Pancreas (tissue), 10 donors: ENCODE measurements at places on chromosomes 4 and X. TPM values are rescaled to one million over a fixed set of nuclear protein-coding genes. Genes with fewer than 3 reads are reported as not detected.

Gene TMA16
- total RNA-seq, result 11.0 TPM

Gene TMEM47
- 3.8 TPM for total RNA-seq

Gene CLNK
- 0.19 TPM for total RNA-seq

GRCh38 chrX:17495052-17495451 is 120.1 kb downstream of the NHS start:
- DNase-seq, result no peak

Gene PLXNB3
- total RNA-seq, result 6.5 TPM

DNA sequence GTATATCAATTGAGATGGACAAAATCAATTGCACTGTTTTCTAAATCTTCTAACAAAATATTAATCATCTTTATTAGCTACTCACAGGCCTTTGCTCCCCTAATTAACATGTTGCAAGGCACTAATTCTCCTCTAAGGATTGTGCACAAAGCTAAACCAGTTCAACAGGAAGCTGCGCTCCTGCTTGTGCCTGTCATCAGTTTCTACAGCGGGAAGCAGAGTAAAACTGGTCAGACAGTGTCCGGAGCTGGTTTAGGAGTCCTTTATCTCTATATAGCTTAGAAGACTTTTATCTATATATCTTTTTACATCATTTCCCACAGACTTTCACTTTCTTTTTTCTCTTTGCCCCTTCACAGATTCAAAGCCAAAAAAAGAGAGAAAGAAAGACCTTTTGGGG is 79.1 kb downstream of the ELOVL6 start:
- DNase-seq, result no peak

Gene MAB21L2
- not detected for total RNA-seq

Gene SLC7A11
- 1.3 TPM for total RNA-seq

- no peak for DNase-seq
These were observed 43.0 kb downstream of the LRP2BP start for GRCh38 chr4:185352741-185353140.

GRCh38 chr4:1026115-1026514 is 14.7 kb downstream of the FGFRL1 start:
- DNase-seq, result peak; percentile 79

Gene LRIT3
- total RNA-seq, result 0.09 TPM

GRCh38 chrX:38871129-38872029 is 70.1 kb downstream of the MID1IP1 start:
- no peak for DNase-seq

GRCh38 chr4:65437102-65437501 is 233.2 kb downstream of the EPHA5 start:
- DNase-seq, result no peak

Gene PCDH19
- total RNA-seq, result 0.35 TPM

Gene JCHAIN
- total RNA-seq, result 122 TPM

Gene AMBN
- total RNA-seq, result not detected

GRCh38 chr4:158835226-158836001 is 66.6 kb downstream of the FNIP2 start:
- DNase-seq, result no peak

DNA sequence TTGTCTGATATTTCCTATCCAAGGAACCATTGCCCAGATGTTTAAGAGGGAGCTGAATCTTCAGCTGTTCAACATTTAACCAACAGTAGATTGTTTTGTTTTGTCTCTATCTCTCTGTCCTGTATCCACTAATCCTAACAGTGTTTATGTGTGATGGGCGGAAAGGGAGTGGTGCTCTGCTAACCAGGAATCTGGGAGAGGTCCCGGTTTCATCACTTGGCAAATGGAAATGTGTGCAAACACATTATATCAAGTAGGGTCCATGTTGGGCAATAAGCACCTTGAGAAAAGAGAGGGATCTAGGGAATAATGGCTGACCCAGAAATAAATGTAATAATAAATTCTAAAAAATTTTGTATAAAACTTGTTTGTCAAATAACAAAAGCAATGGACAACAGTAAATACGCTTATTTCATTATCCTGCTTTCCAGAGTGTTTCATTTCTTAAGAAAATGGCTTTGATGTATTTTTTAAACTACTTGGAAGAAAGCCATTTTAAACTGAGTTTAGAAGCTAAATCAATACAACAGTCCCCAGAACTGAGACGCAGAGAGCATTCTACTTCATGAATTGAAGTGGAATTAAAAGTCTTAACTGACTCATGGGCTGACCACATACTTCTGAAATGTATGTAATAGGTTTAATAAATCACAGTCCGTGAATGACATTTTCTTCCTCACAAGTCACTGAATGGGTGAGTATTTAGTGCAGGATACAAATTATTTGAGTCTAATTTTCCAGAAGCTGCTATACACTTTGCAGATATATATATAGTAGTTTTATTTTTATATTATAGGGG is 55.8 kb downstream of the EMCN start:
- no peak for DNase-seq

- no peak for DNase-seq
These were observed 69.7 kb downstream of the PDGFC start for GRCh38 chr4:156901871-156902270.

GRCh38 chr4:183264614-183265013 is 55.5 kb downstream of the CLDN22 start:
- no peak for DNase-seq

DNA sequence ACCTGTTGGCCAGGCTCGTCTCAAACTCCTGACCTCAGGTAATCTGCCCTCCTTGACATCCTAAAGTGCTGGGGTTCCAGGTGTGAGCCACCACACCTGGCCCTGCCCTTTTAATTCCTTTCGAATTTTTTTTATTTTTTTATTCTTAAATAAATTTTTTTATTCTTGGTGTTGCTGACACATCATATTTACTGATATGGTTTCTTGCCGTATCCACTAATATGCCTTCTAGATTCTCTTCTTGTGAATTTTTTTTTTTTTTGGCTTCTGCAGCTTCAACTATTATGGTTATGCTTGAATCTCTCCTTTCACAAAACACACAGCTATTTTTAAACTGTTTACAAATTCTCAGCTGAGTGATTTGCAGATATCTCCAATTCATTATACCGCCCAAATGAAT is 353.4 kb upstream of the ADGRL3 start:
- DNase-seq, result no peak

Gene USP51
- 0.69 TPM for total RNA-seq

DNA sequence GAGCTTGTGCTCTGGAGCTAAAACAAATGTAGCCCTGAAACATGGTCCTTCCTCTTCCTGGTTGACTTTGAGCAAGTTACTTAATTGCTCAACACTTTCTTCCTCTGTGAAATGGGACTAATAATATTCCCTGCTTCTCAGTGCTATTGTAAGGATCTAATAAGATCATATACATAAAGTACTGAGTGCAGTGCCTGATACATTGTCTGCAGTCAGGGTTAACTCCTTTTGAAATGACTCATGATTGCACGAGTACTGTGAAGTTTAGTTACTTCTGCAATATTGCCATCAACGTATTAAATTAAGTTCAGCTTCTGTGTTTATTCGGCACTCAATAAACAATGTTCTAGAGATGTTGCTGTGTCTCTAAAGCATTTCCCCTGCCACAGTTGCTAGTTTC is 91.8 kb upstream of the HPRT1 start:
- DNase-seq, result no peak

DNA sequence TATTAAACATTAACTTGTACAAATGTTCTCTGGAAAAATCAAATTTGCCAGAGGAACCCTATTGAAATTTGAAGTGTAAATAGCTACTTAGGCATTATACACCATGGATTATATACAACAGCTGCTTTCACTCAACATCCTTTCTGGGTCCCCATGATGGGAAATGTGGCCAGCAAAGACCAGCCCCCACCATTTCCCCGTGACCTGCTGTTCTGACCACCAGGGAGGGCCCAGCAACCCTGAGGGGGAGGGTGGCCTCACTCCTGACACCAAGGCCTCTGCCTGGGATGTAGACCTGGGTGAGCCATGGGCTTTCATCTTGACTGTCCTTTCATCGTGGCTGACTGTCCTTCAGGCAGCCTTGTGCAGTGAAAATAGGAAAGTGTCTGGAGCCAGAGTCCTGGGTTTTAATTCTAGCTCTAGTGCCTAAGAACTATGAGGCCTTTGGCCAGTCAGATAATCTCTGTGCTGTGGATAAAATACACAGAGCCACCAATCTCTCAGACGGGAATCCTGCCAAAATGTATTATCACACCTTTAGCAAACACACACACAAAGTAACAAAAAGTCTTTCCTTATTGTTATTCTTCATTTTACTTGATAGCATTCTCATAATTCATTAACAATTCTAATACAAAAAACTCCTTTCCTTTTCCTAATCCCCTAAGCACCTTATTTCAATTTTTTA is 45.1 kb downstream of the NR3C2 start:
- peak; percentile 27 for DNase-seq

- DNase-seq, result no peak
These were observed 68.2 kb downstream of the DMP1 start for GRCh38 chr4:87718217-87718835.

GRCh38 chr4:187666697-187667494 is 328.7 kb upstream of the ZFP42 start:
- DNase-seq, result no peak

DNA sequence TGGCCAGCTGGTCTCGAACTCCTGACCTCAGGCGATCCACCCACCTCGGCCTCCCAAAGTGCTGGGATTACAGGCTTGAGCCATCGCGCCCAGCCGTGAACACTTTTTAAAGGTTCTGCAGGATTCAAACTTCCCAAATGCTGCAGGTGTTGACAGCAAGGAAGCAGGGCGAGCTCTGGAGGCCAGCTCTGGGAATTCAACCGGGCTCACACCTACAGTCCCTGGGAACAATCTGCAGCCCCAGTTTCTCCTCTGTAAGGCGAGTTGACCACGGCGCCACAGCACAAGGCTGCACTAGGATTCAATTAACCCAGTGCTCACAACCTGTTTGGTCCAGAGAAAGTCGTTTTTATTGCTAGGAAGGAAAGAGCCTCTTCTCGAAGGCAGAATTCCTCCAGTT is 1.6 kb downstream of the MTNR1A start:
- no peak for DNase-seq

GRCh38 chr4:86935853-86936733 is 1.3 kb downstream of the AFF1 start:
- DNase-seq, result peak; percentile 71

Gene OCRL
- total RNA-seq, result 12.9 TPM

Gene PDHA2
- total RNA-seq, result not detected

DNA sequence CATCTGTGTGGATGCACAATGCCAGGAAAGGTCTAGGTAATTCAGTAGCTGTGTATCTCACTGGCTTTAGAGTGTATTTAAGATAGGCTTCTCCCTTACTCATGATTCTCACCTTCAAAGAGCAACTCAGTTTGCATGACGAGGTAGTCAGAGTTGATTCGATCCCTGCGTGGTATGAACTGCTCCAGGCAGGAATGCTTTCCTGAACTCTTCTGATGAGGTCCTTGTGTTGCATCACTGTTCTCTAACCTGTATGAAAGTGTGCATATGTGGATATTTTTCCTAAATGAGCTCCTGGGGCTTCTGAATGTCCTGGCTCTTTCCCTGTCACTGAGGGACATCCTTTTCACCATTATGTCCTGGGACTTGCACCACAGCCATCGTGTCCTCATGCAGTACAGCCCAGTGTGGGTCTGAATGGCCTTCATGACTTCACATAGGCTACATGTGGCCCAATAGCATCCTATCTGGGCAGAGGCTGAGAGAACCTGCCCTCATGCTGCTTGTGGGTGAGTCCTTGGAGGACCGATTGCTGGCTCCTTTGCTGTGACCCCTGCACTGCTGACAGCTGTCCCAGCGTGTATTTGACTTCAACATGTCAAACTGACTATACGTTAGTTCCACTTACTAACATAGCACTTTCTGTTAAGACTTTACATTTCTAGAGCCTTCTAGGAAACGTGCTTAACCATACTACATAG is 65.3 kb upstream of the WDR1 start:
- no peak for DNase-seq

Gene EOLA1
- 11.0 TPM for total RNA-seq

DNA sequence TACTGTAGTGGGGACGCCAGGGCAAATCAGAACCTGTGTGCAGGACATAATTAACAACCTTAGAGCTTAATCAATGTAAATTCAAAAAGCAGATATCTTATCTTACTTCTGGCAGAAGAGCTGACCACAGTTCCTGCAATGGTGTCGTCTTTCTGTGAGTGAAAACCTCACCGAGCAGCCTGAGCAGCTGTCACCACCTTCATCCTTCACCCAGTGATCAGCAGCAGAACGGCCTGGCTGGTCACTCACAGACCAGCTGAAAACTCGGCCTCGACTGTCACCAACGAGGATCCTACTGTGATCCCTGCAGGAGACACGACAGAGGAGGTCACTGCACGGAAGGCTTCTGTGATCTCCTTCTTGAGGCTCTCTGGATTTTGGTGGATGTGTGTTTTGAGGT is 94.2 kb downstream of the CDS1 start:
- no peak for DNase-seq

- no peak for DNase-seq
These were observed 259.4 kb upstream of the JADE1 start for GRCh38 chr4:128550060-128550459.

Gene GC
- 23.1 TPM for total RNA-seq

Gene GPAT3
- total RNA-seq, result 2.0 TPM

Gene STARD8
- 2.3 TPM for total RNA-seq

DNA sequence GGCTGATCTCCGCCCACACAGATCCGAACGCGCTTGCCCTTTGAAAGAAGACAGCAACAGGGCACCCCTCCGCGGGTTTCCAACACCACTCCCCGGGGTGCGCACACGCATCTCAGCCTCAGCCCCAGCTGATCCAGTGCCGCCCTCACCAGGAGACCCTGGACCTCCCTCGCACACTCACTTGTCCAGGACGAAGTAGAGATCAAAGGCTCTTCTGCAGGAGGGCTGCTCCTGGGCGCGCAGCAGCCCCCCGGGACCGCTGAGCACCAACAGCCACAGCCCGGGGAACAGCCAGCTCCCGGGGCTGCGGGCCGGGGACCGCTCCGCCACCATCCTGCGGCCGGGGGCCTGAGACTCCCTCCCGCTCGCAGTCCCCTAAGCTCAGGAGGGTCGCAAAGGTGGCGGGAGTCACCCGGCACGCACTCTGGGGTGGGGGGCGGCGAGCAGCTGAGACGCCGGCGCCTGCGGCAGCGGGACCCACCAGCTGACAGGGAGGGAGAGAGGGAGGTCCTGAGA is 743 bp downstream of the ANTXR2 start:
- DNase-seq, result peak; percentile 28

DNA sequence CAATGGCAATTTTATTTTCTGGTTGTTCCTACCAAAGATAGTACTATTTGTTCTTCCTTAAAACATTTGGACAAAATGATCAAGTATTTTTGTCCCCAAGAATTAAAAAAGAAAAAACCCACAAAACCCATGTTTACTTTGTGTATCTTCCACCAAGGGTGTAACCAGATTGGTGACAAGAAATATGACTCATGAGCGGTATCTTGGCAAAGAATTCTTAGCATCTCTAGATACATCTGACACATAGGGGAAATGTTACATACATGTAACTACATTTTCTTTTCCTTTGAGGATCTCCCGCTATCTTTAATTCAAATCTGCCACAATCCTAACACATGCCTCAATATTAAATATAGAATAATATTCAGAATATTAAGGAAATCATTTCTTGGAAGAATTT is 78.7 kb downstream of the WDFY3 start:
- DNase-seq, result no peak

Gene FAM149A
- 19.9 TPM for total RNA-seq

- DNase-seq, result peak; percentile 13
These were observed 19.4 kb downstream of the AWAT2 start for GRCh38 chrX:70030301-70030767.

Gene PAGE4
- not detected for total RNA-seq

Gene MAGEE1
- 2.2 TPM for total RNA-seq

GRCh38 chr4:133150486-133151340 is 1.6 kb downstream of the PCDH10 start:
- DNase-seq, result no peak
